ENCODE measurements at places on chromosomes 1 and 21.

- DNase-seq: no peak
These were observed 39.1 kb upstream of the ADAM30 start for GRCh38 chr1:119935373-119935772.

- DNase-seq: no peak
These were observed 39.3 kb downstream of the TCP10L start for GRCh38 chr21:32545948-32546441.

GRCh38 chr1:93845538-93846205 lies 33.3 kb downstream of the DNTTIP2 start:
- DNase-seq: peak; percentile 63

DNA sequence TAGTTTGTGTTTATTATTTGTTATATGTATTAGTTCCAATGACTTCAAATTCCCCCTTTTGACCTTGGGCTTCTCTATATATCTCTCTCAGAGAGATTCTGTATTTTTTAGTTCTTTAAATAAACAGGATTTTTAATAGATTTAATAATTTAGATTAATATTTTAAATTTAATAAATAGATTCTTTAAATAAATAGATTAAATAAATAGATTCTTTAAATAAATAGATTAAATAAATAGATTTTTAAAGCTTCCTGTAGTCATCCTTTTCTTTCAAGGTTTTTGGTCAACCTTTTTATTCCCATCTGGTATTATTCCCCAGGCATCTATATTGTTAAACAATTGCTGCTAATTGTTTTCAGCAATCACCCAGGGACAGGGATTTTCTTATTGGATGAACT lies 721.9 kb upstream of the ADAMTS5 start:
- no peak for DNase-seq

DNA sequence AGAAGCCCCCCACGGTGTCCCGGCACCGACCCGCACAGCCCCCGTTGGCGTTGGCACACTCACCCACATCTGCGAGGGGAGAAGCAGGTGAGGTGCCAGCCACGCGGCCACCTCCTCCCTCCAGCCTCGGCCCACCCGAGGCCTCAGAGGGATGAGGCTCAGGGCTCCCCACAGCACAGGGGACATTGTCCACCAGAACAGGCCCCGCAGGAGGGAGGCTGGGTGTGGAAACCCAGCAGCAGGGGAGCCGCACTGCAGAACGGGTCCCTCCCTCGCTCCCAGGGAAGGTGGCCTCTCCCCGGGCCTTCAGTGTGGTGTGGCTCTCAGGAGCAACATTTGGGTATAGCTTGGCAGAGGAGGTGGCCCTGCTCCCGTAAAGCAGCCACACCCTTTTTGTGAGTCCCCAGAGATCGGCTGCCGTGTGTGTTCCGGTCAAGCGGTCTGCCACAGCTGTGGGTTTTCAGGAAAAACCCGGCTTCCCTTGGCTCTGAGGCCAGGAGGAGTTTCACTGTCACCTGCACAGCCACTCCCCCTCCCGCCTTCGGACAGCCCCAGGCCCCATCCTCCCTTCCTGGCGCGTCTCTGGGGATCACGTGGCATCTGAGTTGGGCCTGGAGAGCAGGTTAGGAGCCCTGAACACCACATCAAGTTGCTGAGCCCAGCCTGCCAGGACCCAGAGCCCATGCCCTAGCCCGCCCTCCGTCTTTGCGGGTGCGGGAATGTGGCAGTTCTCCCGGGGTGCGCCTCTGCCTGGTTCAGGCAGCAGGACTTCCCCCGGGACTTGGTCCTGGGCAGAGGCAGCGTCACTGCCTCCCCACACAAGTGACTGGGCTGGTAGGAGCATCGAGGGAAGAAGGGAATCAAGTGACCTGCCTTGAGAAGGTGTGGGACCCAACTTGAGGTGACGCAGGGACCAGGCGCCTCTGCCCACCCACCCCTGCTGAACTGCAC lies 64.0 kb downstream of the MEGF6 start:
- DNase-seq: no peak

- no peak for DNase-seq
These were observed 57.8 kb upstream of the NFASC start for GRCh38 chr1:204812842-204813241.

DNA sequence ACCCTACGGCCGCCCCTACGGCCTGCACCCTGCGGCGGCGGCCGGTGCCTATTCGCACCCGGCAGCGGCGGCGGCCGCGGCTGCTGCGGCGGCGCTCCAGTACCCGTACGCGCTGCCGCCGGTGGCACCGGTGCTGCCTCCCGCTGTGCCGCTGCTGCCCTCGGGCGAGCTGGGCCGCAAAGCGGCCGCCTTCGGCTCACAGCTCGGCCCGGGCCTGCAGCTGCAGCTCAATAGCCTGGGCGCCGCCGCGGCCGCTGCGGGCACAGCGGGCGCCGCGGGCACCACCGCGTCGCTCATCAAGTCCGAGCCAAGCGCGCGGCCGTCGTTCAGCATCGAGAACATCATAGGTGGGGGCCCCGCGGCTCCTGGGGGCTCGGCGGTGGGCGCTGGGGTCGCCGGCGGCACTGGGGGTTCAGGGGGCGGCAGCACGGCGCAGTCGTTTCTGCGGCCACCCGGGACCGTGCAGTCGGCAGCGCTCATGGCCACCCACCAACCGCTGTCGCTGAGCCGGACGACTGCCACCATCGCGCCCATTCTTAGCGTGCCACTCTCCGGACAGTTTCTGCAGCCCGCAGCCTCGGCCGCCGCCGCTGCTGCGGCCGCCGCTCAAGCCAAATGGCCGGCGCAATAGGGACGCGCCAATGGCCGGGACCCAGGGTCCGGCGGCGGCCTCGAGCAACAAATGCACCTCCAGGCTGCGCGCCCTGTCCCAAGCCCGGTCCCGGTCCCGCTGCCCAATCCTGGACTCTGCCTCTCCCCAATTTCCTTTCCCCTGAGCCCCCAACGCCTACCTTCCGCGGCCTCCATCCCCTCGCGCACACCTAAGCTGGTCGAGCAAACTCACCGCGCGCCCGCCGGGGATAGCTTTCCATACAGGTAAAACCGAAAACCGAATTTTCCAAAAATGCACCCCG lies 1.8 kb downstream of the FOXD3 start:
- DNase-seq: no peak

DNA sequence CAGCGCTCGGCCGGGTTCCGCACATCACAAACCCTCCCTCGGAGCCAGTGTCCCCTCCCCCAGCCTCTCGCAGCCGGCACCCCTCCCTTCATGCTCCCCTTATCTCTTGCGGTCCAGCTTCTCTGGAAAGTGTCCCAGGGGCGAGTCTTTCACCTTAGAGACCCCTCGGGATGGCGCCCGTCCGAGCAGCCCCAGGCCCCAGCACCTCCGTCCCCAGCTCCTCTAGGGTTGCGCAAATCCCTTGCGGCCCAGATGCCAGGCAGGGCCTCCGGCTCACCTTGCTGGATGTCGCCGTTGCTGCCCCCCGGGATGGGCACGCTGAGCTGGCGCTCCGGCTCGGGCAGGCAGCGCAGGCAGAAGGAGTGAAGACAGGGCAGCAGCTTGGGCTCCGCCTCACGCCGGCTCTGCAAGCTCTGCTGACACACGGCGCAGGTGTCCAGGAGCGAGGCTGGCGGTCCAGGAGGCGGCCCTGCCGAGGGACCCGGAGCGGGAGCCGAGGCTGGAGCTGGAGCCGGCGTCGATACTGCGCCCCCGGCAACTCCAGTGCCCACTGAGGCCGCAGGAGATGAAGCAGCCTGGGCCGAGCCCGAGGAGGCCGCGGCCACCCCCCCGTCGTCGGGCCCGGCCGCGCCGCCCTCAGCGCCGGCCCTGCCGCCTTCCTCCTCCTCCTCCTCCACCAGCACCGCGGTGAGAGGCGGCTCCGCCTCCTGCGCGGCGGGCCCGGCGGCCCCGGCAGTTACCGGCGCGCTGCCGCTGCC lies 550 bp downstream of the TRIM33 start:
- peak; percentile 90 for DNase-seq

GRCh38 chr1:118143121-118143520 lies 41.9 kb downstream of the SPAG17 start:
- no peak for DNase-seq

DNA sequence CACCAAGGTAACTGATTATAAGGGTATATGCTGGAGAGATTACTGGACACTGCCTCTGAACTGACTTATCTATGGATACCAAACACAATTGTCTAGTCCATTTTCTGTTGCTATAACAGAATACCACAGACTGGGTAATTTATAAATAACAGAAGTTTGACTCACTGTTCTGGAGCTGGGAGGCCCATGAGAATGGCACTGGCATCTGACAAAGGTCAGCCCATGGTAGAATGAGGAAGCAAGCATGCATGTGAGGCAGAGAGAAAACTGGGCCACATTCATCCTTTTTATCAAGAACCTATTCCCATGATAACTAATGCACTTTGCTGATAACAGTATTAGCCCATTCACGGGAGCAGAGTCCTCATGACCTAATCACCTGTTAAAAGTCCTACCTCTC lies 37.4 kb downstream of the FCER1A start:
- no peak for DNase-seq

GRCh38 chr21:44783020-44783696 lies 18.5 kb downstream of the UBE2G2 start:
- DNase-seq: no peak

GRCh38 chr1:112778137-112778536 lies 63.0 kb upstream of the PPM1J start:
- DNase-seq: no peak

DNA sequence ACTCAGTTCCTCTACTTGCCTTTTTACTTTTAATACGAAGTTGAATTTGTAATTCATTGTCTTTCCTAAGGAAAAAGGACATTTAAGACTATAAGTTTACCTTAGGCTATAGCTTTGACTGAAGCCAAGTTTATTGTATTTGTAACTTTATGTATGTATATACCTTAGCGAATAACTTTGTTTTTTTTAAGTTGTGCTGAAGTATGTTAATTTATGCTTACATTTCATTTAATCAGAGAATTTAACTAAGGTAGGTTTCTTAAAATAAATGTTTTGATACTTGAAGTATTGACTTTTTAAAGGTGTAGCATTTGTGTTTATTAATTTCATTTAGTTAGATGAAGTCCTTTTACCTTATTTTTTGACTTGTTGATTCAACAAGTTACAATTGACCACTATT lies 55.2 kb upstream of the TPTE start:
- no peak for DNase-seq

- no peak for DNase-seq
These were observed 409.9 kb upstream of the NFIA start for GRCh38 chr1:60672449-60672848.

DNA sequence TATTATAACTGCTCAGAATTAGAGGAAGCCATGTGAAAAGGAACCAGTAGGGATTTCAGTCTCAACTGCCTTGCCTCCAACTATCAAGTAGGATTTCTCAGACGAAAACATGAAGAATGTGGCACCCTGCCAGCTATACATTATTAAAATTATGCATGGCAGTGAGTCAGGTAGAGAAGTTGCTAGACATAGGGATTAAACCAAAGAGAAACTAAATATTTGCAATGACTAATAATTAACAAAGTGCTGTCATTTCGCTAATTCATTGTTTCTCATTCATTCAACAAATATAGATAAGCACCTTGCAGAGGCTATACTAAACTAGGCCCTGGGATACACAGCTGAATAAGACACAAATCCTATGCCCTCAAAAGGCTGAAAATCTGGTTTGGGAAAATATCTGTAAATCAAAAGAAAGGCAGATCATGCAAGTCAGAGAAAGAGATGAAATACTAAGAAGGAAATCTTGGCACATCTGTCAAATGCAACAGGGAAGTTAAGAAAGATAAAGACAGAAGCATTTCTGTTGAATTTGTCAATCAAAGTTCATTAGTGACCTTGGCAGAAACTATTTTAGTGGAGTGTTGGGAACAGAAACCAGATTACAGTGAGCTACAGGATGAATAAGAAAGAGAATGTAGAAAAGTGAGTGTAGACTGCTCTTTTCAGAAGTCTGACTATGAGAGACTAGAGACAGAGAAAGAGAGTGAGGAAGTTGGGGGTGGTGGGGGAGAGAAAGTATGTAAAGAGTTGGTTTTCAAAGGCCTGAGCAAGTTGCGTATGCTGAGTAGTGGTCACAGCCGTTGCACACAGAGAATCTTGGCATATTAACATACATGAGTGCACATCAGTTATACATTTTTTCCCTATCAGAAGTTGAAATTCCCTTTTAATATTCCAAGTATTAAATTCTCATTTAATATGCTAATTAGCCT lies 14.7 kb upstream of the NBPF11 start:
- DNase-seq: no peak

GRCh38 chr21:33514229-33514628 lies 22.7 kb upstream of the DNAJC28 start:
- peak; percentile 42 for DNase-seq

DNA sequence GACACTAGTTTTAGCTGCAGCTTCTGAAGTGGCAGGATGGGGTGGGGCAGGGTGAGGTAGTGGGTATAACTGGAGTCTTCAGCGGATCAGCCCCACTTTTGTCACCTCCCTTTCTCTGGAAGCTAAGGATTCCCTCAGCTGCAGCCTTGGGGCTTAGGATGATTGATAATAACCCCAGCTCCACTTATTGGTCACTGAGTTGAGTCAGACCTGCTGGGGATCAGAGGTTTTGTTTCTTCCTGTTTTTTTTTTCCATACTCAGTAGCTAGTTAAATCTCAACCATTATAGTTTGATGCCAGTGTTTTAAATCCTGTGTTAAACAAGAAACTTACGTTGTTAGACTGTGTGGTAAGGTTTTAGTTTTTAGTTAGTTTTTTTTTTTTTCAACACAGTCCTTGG lies 57.2 kb downstream of the LAMC1 start:
- peak; percentile 39 for DNase-seq

GRCh38 chr1:198823626-198824025 lies 184.8 kb downstream of the PTPRC start:
- DNase-seq: no peak

DNA sequence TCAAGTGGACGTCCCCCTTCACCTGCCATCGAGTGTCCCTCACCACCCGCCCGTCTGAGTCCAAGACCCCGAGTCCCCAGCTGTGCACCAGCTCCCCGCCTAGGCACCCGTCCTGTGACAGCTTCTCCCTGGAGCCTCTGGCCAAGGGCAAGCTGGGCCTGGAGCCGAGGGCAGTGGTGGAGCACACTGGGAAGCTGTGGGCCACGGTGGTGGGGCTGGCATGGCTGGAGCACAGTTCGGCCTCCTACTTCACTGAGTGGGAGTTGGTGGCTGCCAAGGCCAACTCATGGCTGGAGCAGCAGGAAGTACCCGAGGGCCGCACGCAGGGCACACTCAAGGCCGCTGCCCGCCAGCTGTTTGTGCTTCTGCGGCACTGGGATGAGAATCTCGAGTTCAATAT lies 63.2 kb downstream of the VWA5B1 start:
- DNase-seq: no peak

- no peak for DNase-seq
These were observed 20.2 kb downstream of the RRAGC start for GRCh38 chr1:38839363-38839762.

- no peak for DNase-seq
These were observed 56.7 kb downstream of the RALGPS2 start for GRCh38 chr1:178781533-178782330.

DNA sequence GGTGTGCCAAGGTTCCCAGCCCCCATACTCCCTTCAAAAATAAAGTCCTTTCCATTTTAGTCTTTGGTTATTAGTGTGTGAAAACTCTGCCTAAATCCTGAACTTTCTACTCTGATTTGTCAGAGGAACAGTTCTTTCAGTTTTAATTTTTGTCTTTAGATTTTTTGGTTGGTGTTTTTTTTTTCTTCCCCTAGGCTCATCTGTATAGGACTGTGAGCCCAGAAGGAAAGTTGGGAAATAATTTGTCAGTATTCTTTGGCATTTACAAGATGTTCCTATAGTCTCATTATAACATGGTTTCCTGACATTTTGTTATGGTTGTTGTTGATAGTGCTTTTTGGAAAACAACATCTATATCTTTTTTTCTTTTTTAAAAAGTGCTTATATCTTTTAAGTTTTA lies 38.0 kb downstream of the LAMC1 start:
- no peak for DNase-seq
